ENCODE measurements at places on chromosomes 7 and 10.

DNA sequence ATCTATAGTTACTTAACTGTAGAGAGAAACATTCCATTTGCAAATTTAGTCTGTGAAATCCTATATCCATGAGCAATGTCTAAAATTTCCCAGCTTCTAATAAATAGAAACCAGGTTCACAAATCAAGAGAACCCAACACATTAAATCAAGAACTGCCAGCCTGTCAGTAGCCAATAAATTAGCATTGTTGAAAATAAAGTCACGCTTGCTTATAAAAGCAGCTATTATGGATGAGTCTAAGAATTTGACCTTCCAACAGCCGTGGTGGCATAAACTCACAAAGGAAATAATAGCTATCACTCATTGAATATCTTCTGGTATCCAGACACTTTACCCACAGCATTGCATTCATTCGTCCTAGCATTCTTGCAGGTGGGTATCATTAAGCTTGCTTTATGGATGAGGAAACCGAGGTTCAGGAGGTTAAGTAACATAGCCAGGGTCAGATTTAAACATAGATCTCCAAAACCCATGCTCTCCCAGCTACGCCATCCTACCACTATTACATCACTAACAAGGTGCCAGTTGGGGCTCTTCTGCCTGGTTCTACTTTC lies 260.1 kb upstream of the YAE1 start:
- no peak for DNase-seq

- no peak for DNase-seq
Measured at GRCh38 chr10:130745251-130745650, 566.3 kb downstream of the TCERG1L start.

DNA sequence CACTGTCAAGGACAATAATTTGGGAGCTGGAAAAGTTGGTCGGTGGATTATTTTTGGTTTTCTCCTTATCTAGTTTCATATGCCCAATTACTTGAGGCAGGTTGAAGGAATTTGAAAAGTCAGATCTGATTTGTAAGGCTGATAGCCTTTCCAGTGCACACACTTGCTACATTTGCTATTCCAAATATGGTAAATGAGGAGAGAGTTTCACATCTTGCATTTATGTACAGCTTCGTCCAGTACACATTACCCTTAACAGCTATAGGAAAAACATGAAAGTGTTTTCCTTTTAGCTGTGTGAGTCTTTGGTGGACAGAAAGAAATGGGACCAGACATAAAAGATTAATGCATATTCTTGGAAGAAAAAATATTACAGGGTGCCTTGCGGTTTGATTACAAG lies 201.8 kb downstream of the CELF2 start:
- DNase-seq: no peak

GRCh38 chr7:84701524-84702306 lies 485.1 kb downstream of the SEMA3D start:
- DNase-seq: no peak

GRCh38 chr7:2445898-2446555 lies 30.2 kb downstream of the GRIFIN start:
- no peak for DNase-seq

GRCh38 chr7:44678471-44679179 lies 70.0 kb upstream of the ZMIZ2 start:
- no peak for DNase-seq

DNA sequence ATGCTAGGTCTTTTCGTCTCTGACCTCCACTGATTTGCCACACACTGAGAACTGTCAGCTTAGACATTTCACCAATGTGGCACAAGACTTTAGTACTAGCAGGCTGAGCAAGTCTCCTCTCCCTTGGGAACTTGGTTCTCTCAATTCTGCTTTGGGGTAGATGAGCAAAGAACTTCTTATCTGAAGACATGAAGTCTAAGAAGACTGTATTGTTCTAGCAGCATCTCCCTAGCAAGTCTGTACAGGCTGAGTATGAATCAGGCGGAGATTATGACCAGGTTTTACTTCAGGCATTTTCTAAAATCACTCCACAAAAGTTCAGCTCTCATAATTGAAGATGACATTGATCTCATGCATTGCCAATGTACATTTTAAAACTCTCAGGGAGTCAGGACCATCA lies 23.8 kb upstream of the STN1 start:
- DNase-seq: no peak

DNA sequence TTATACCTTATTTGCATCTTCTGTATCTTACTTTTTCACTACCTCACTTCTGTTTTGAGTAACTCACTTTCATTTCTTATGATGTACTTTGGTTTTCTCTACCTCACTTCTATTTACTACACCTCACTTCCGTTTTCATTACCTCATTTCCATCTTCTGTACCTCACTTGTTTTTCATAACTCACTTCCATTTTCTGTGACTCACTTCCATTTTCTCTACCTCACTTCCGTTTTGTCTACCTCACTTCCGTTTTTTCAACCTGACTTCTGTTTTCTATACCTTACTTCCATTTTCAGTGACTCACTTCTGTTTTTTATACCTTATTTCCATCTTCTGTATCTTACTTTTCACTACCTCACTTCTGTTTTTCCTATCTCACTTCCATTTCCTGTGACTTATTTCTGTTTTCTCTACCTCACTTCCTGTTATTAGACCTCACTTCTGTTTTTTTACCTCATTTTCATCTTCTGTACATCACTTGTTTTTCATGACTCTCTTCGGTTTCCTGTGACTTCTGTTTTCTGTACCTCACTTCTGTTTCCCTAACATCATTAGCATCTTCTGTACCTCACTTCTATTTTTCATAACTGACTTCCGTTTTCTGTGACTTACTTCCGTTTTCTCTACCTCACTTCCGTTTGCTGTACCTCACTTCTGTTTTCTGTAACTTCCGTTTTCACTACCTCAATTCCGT lies 493.1 kb upstream of the AKR1E2 start:
- no peak for DNase-seq

GRCh38 chr7:2558629-2559282 lies at the start of gene IQCE:
IQCE (plus strand) TSS chr7:2558979; CDS start chr7:2559182, 203 bp downstream.
- peak; percentile 67 for DNase-seq

DNA sequence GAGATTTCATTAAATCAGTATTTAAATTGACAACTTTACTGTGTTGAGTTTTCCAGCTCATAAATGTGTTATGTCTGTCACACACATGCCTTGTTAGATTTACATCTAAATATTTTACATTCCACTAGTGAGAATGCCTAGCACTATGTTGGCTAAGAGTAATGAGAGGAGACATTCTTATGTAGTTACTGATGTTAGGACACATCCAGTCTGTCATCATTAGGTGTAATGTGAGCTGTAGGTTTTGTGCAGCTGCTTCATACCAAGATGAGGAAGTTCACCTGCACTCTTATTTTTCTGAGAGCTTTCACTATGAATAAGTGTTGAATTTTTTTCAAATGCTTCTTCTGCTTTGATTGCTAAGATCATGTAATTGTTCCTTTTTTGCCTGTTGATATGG lies 218.0 kb upstream of the IGFBP3 start:
- no peak for DNase-seq

- no peak for DNase-seq
Measured at GRCh38 chr7:55623617-55624016, 51.3 kb upstream of the VOPP1 start.

- DNase-seq: no peak
Measured at GRCh38 chr10:78706726-78707540, 361.8 kb upstream of the ZMIZ1 start.

DNA sequence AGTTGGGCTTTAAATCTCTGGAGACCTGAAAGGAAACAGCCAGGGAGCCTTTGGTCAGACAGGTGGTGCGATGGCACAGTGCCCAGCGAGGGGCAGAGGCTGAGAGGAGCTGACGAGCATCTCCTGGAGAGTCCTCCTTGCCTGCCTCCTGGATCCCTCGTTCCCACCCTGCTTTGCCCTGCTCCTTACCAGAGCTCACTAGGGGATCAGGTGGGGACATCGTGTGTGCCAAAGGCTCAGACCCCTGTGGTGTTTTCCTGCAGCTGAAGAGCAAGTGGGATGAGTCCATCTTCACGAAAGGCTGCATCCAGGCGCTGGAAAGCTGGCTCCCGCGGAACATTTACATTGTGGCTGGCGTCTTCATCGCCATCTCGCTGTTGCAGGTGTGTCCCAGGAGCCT lies 21.8 kb upstream of the SH2D4B start:
- no peak for DNase-seq

DNA sequence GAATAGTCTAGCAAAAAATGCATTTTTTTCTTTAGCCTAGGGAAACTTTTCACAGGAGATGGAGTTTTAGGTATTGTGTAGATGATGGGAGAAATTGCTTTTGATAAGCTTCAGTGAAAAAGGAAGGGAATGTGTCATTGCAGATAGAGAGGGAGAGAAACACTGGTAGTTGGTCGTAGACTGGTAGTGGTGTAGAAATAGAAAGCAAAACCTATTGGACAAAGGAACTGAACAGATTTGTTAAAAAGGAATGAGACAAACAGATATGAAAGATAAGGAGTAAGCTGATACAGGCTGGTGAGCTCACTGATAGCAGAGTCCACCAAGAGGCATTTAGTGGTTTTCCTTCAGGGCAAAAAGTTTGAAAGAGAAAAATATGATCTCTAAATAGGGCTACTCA lies 94.3 kb downstream of the ZEB1 start:
- no peak for DNase-seq

DNA sequence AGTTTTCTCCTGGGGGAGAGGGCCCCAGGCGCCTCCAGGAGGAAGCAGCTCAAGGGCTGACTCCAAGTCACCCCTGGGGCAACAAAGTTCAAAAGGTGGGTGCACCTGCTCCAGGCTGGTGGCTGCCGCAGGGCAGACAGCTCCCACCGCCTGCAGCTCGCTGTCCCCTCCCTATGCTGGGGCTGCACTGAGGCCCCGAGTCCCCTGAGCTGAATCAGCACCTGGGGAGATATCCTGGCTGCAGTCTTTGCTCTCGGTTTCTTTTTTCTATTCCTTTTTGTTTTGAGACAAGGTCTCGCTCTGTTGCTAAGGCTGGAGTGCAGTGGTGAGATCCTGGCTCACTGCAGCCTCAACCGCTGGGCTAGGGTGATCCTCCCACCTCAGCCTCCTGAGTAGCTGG lies 183.4 kb downstream of the DNAJB6 start:
- no peak for DNase-seq

GRCh38 chr10:108598831-108599230 lies 1324.5 kb downstream of the XPNPEP1 start:
- DNase-seq: no peak

GRCh38 chr10:96287392-96288105 lies 16.2 kb upstream of the BLNK start:
- DNase-seq: no peak

GRCh38 chr7:108360058-108360800 lies 96.0 kb downstream of the NRCAM start:
- no peak for DNase-seq

DNA sequence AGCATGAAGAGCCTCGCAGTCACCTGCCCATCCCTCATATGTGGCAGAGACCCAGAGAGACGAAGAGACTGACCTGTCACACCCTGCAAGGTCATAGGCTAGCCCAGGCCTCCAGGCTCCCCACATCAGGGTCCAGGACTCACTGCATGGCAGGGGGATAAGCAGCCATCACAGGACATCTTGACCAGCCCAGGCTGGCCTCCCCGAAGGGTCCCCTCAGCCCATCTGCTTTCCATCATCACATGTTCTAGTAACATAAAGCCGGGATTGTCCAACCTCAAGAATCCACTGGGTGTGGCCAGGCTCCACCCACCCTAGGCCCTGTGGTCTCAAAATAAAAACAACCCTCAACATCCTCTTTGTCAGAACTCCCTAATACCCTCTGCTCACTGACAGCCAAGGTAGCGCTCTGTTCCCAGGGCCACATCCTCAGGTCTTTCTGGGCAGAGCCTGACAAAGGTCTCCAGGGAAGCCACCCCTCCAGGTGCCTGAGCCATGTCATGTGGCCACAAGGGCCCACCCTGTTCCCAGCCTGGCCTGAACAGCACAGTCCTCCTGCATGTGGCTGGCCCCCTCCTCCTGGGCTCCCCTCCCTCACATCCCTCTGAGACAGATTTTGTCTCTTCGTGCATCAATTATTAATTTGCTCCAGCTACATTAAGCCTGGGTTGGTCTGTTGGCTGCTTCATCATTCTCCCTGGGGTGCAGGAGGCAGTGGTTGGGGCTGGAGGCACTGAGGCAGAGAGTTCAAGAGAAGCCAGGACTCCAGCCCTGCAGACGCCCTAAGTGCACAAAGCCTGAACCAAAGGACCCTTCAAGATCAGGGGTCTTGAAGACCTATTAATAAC lies 131.8 kb upstream of the UNC5B start:
- DNase-seq: no peak

DNA sequence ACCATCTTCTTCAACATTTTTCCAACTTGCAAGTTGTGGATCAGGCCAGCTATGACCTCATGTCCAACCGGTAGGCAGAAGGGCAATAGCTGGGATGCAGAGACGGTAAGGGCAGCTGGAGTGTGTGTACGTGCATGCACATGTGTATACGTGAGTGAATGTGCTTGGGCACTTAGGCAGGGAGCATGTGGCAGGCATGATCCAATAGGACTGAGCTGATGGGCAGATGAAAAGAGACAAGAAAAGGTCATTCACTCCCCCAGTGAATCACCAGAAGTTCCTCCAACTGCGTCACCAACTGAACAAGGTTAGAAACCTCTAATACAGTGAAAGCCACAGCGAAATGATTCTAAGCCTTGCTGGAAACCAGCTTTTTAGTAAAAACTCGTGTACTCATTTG lies 176.1 kb downstream of the FGFR2 start:
- DNase-seq: no peak

GRCh38 chr10:113384181-113384580 lies 168.7 kb upstream of the HABP2 start:
- no peak for DNase-seq

- DNase-seq: no peak
Measured at GRCh38 chr7:50145801-50146338, 52.8 kb upstream of the ZPBP start.

DNA sequence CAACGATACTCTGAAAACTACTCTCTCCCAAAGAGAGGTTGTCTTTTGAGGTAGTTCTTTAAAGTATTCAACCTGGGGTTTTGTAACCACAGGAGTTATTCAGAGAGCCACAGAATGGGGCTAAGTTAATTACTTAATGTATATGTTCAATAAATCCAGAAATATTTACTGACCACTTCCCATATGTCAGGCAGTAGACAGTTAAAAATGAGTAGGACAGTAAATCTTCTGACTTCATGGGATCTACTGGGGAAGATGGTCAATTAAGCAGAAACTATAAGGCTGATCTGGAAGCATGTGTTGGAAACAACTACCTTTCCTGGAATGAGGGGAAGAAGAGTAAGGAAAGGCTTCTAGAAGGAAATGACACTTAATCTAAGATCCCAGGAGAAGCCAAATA lies 167.7 kb downstream of the MAGI2 start:
- DNase-seq: no peak

GRCh38 chr10:45373576-45374349 lies at the start of gene ALOX5:
ALOX5 (plus strand) TSS chr10:45374216; CDS start chr10:45374280, 64 bp downstream.
- peak; percentile 43 for DNase-seq

All from hematopoietic multipotent progenitor cell treated with erythropoietin and hydrocortisone succinate and interleukin-3 and kit ligand, for 17 days (in vitro differentiated cells).